ENCODE measurements at places on chromosomes 1 and 21. TPM values are rescaled to one million over a fixed set of nuclear protein-coding genes. Genes with fewer than 3 reads are reported as not detected.

GRCh38 chr1:58331156-58331555 lies 215.4 kb downstream of the OMA1 start:
- DNase-seq: no peak

Gene ATPAF1
- 34.7 TPM for total RNA-seq

GRCh38 chr1:66330722-66331141 lies 203.2 kb upstream of the SGIP1 start:
- DNase-seq: no peak

GRCh38 chr1:236994450-236994849 lies 9.8 kb downstream of the MT1HL1 start:
- no peak for DNase-seq
